ENCODE measurements at places on chromosomes 16 and 17.

DNA sequence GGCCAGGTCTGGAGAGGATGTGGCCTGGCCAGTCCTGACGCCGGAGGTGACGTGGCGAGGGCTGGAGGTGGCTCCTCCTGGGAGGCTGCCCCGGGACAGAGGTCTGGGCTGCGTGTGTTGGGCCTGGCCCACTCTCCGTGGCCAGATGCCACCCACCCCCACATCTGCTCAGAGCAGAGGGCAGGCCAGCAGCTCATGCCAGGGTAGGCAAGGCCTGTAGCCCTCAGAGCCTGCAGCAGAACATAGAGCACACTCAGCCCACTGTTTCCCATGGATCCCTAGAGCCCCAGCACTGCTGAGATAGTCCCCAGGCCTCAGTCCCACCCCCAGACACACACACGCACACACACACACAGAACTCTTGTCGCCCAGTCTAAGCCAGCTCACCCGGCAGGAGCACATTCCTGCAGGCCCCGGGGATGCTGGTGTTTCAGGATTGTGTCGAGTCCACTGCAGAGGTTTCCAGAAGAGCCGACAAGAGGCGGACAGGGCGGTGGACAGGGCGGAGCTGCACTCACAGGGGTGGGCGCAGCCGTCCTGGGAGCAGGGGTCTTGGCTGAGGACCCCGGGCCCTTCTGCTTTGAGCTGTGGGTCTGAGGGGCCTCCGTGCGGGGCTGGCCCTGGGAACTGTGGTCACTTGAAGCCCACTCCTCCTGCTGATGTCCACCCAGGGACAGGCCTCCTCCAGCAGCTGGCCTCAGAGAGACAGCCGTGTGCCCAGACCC is 33.4 kb downstream of the SOX8 start:
- DNase-seq = no peak

GRCh38 chr16:70800311-70800710 is 647 bp downstream of the VAC14 start:
- DNase-seq = no peak

DNA sequence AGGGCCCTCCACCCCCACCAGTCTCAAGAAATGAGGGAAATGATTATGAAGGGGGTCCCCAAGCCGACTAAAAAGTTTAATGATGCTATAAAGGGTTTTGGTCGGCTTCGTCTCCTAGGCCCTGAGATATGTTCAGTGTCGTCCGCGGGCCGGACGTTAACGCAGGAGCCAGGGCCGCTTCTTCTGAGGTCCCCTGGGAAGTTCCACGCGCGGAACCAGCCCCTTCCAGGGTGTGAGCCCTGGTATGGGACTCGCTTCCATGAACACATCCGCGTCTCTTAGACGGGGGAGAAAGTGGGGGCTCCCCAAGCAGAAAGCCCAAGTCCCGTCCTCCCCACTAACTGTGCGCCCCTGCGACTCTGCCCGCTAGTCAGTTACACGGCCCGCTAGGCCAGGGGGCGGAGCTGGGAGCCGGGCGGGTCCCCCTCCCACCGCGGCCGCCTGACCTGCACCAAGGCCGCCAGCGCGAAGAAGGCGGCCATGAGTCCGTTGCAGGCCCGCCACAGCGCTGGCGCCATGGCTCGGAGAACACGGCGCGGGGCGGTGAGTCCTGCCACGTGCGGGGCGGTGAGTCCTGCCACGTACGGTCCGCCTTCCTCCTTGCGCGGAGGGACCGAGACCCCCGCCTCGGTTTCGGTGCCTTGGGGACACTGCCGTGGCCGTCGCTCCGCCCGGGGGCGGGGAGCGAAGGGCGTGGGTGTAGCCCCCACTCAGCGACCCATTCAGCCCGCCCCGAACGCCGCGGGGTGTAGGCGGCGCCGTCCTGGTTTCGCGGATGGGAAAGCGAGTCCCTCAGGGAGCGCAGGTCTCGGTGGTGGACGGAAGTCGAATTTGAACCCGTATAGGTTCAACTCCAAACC is at the start of gene TMEM220:
TMEM220 (minus strand) TSS at position 690 of the 860 bp plus-strand sequence; CDS start at position 518, 172 bp downstream.
- DNase-seq = peak; percentile 79

- DNase-seq = no peak
These were observed 157.4 kb downstream of the WWOX start for GRCh38 chr16:78256686-78257375.

DNA sequence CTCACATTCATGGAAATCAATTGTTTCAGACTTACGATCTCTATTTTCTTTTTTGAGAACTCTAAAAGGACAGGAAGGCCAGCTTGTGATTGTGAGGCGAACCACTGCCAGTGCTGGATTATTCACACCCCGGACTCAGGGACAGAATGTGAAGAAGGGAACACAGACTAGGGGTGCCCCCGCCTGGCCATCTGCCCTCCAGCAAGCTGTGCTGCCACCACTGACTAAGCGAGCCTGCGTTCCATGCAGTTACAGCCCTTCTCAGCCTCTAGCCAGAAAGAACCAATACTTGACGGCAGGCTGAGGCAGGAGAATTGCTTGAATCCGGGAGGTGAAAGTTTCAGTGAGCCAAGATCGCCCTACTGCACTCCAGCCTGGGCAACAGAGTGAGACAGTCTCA is 2.8 kb downstream of the HAGH start:
- no peak for DNase-seq
